HCT116 (cell line): ENCODE measurements at places on chromosomes 7 and 10.

DNA sequence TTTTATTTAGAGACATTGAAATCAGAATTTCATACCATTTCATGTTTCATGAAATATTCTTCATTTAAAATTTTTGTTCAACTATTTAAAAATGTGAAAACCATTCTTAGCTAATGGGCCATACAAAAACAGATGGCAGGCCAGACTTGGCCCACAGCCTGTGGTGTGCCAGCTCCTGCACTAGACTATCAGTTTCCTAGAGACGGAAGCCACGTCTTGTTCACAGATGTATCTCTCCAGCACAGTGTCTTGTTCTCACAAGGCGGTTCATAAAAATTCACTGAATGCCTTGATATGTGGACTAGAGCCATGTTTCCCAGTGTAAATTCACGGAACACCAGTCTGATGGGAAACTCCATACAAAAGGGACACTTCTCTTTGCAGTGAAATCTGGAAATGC, 216.0 kb downstream of the KCNMA1 start:
- peaks cover 5% of the 10 kb centered on the region; the same call in 1 of the 2 replicates for H3K27me3 ChIP-seq
- no peak overlapping the region for H3K27ac ChIP-seq
- no peaks in the 10 kb centered on the region for H3K4me1 ChIP-seq
- no peak overlapping the region for H3K4me3 ChIP-seq

GRCh38 chr10:124534231-124534798, 72.7 kb downstream of the LHPP start:
- DNase-seq: no peak
- peaks cover 21% of the 10 kb centered on the region for H3K4me1 ChIP-seq
- H3K27me3 ChIP-seq: no peaks in the 10 kb centered on the region
- no peak overlapping the region for H3K27ac ChIP-seq
- H3K4me3 ChIP-seq: no peak overlapping the region

DNA sequence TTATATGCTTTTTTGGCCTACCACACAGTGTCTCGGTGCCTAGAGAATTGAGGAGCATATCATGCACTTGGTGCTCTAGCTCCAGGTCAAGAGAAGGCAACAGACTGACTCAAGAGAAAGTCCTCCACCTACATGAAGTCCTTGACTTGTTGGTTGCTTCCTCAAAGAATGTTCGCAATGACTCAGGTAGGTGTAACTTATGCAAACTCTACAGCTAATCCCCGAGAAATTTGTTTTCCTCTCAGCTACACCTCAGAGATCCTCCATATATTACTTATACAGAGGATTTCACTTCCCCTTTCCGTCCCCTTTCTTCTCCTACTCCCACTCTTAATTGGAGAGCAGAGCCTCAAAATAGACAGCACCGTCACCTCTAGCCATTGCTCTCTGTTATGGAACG, 1013.1 kb downstream of the KCNMA1 start:
- H3K27ac ChIP-seq: no peak overlapping the region
- H3K36me3 ChIP-seq: no peaks in the 10 kb centered on the region
- no peak for DNase-seq
- H3K4me3 ChIP-seq: no peak overlapping the region
- no peaks in the 10 kb centered on the region for H3K27me3 ChIP-seq

- no peak for DNase-seq
- no peak overlapping the region for H3K27ac ChIP-seq
- H3K36me3 ChIP-seq: no peaks in the 10 kb centered on the region
- H3K4me1 ChIP-seq: no peaks in the 10 kb centered on the region
- H3K27me3 ChIP-seq: no peaks in the 10 kb centered on the region
These were observed 74.8 kb upstream of the HDAC9 start for GRCh38 chr7:18420748-18421147.

GRCh38 chr7:1947586-1948217, 277.6 kb downstream of the ELFN1 start:
- no peaks in the 10 kb centered on the region for H3K36me3 ChIP-seq
- DNase-seq: no peak
- H3K27ac ChIP-seq: no peak overlapping the region
- no peak overlapping the region for H3K4me3 ChIP-seq
- no peaks in the 10 kb centered on the region for H3K4me1 ChIP-seq

GRCh38 chr7:64945503-64946175, 42.6 kb downstream of the ZNF273 start:
- no peak for DNase-seq
- H3K27me3 ChIP-seq: no peaks in the 10 kb centered on the region
- no peaks in the 10 kb centered on the region for H3K4me1 ChIP-seq
- no peaks in the 10 kb centered on the region for H3K36me3 ChIP-seq
- no peak overlapping the region for H3K4me3 ChIP-seq

DNA sequence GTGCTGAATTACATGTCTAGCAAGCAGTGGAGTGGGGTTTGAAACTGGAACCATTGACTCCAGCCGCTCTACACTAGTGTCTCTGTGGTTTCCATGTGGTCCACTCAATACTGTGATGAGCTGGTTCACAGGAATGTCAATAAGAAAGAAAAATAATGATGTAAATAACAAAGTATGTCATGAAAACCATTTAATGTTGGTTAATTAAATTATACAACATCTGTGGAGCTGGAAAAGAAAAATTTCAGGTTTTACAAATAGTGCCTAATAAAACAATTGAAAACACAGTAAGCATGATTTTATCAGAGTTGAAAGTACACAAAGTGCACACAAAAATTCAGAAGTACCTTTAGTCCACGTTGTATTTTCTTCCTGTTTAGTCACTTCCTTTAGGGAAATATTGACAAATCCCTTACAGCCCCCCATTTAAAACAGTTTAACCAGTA, 28.7 kb upstream of the NAMPT start:
- no peaks in the 10 kb centered on the region for H3K27me3 ChIP-seq
- DNase-seq: no peak
- H3K36me3 ChIP-seq: no peaks in the 10 kb centered on the region
- peaks cover 12% of the 10 kb centered on the region for H3K4me1 ChIP-seq
- no peak overlapping the region for H3K4me3 ChIP-seq

- H3K4me1 ChIP-seq: no peaks in the 10 kb centered on the region
- no peak overlapping the region for H3K27ac ChIP-seq
- no peaks in the 10 kb centered on the region for H3K36me3 ChIP-seq
- no peaks in the 10 kb centered on the region for H3K27me3 ChIP-seq
- H3K4me3 ChIP-seq: no peak overlapping the region
These were observed 64.6 kb downstream of the UNCX start for GRCh38 chr7:1297017-1297960.

- H3K4me3 ChIP-seq: no peak overlapping the region
- DNase-seq: no peak
- H3K36me3 ChIP-seq: no peaks in the 10 kb centered on the region
- H3K4me1 ChIP-seq: no peaks in the 10 kb centered on the region
These were observed 326.2 kb upstream of the POT1 start for GRCh38 chr7:125255810-125256209.

DNA sequence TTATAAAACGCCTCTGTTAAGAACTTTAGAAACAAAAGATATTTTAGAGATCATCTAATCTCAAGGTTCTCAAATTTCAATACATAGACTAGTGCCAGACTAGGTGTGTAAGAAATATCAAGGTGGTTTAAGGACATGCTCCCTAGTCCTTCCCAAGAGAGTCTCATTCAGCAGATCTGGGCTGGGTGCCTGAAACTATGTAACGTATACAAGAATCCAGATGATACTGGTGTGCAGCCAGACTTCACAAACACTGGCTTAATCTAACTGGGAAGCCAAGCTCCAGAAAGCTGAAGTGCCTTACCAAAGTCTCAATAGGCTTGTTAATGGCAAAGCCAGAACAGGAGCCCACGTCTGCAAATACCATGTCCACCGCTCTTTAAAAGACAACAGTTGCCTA, 105.0 kb upstream of the AMPH start:
- no peak overlapping the region for H3K27ac ChIP-seq
- no peak overlapping the region for H3K4me3 ChIP-seq
- no peaks in the 10 kb centered on the region for H3K36me3 ChIP-seq
- H3K4me1 ChIP-seq: no peaks in the 10 kb centered on the region

- no peaks in the 10 kb centered on the region for H3K36me3 ChIP-seq
- H3K27ac ChIP-seq: peak overlapping the region; percentile 12; the same call in 1 of the 2 replicates
- peaks cover 15% of the 10 kb centered on the region for H3K4me1 ChIP-seq
- DNase-seq: no peak
- no peaks in the 10 kb centered on the region for H3K27me3 ChIP-seq
These were observed 64.6 kb downstream of the GBF1 start for GRCh38 chr10:102309916-102310315.

- H3K27me3 ChIP-seq: no peaks in the 10 kb centered on the region
- no peak for DNase-seq
- no peaks in the 10 kb centered on the region for H3K4me1 ChIP-seq
- H3K36me3 ChIP-seq: peaks cover 30% of the 10 kb centered on the region
- H3K4me3 ChIP-seq: no peak overlapping the region
These were observed 14.6 kb downstream of the ZNF3 start for GRCh38 chr7:100066953-100067352.

DNA sequence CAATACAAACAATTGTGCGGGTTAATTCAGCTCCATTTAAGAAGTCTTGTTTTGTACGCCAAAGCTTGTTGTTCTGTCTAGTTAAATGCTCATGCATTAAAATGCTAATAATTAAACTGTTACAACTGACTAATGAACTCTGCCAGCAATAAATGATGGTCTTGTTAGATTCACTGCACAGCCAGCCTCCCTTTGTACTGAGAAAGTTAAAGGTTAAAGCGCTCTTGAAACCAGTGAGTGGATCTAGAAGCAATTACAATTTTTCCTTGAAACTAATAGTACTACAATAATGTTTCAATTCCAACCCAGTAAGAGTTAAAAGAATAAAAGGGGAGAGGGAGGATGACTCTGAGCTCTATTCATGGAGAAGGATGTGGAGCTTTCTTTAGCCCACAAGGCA, 233.0 kb downstream of the EMX2 start:
- DNase-seq: no peak
- H3K27ac ChIP-seq: no peak overlapping the region

DNA sequence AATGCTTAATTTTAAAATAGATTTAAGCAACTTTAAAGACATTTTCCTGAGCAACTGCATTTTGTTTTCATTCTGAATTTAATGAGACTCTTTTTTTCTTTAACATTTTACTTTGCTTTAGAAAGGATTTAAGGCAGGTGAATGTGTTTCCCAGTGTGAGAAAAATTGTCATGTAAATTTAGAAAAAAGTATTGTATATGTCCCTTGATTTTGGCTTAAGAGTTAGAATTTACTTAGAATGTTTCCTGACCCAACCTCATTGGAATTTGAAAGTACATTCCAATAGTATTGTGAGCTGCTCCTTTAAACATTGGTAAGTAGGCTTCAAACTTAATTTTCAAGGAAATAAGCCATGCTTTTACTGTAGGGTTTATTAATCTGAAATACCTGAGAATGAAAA, 110.2 kb downstream of the PTEN start:
- no peaks in the 10 kb centered on the region for H3K36me3 ChIP-seq
- no peak for DNase-seq
- no peak overlapping the region for H3K27ac ChIP-seq
- no peak overlapping the region for H3K4me3 ChIP-seq
- H3K4me1 ChIP-seq: no peaks in the 10 kb centered on the region
- no peaks in the 10 kb centered on the region for H3K27me3 ChIP-seq
